ENCODE measurements at places on chromosomes 7 and 10.

DNA sequence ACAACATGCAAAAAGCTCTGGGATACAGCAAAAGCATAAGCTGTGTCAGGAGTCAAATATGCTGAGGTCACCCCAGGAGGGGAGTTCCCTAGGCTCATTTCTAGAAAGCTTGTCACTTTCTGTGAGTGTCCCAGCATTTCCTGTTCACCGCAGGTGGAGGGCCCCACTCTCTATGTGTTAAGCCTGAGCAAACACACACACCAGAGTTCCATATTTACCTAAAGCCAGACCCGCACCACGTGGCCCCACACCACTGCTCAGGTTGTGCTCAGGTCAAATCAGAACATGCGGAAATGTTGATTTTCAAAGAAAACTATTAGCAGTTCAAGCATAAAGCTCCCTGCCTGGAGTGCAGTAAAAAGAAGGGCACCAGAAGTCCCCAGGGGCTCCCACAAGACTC is 259.6 kb upstream of the PPP2R2D start:
- DNase-seq: no peak

DNA sequence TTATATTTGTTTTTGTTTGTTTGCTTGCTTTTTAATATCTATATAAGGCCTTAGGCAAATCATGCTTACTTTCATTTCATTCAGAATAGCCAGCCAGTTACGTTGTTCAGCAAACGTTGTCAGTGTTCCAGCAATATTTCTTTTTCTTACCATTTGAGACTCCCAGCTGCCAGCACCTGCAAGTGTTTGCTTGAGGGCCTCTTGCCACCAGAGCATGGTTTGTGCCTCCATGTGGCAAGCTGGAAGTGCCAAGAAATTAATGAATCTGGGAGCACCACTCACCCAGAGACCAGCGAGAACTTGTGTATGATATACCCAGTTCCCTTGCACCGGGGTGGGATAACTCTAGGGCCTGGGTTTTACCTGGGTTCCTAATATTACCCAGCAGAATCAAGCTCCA is 177.1 kb upstream of the CSTF2T start:
- no peak for DNase-seq

DNA sequence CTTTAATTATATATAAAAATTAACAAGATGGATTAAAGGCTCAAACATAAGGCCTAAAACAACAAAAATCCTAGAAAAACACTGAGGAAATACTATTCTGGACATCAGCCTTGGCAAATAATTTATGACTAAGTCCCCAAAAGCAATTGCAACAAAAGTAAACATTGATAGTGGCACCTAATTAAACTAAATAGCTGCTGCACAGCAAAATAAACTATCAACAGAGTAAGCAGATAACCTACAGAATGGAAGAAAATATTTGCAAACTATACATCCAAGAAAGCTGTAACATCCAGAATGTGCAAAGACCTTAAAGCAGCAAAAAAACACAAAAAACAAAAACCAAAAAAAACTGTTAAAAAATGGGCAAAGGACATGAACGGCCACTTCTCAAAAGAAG is 384.0 kb upstream of the SEMA3D start:
- DNase-seq: no peak

DNA sequence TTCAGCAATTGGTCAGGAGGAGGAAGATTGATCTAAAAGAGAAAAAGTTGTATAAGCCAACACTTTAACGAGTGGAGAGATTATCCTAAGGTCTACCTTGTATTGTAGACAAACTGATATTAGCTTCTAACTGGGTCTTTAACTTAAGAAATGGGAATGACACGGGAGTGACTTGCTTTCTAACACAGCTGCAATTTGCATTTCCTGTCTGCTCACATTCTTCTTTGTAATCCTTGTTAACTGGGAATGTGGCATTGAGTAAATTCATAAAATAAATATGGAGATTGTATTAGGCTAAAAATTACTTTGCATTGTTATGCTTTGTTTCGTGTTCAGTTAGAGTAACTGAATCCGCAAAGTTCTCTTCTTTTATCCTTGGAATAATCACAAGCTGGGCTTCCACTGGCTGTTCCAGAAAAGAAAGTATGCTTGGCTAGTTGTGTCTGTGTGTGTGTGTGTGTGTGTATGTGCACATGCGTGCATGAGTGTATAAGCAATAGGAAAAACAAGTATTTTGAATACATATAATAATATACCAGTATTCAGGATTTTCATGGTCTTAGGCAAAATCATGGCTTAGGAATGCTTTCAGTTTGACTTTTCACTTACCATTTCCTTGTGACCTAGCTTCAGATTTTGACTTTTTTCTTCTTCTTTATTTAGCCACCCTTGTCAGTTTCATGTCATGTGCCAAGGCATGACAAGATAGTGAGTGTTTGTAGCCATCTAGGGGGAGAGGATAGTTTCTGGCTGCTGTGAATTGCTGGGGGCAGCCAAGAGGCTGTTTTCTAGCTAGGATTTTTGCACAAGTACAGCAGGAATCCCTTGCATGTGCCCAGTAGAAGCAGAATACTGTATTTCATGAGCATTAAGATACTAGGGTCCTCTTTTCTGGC is 54.5 kb upstream of the FZD8 start:
- no peak for DNase-seq

- DNase-seq: no peak
Observed at GRCh38 chr10:31058795-31059703, 27.4 kb upstream of the ZNF438 start.

GRCh38 chr7:26112203-26112740 is 39.7 kb upstream of the NFE2L3 start:
- no peak for DNase-seq

DNA sequence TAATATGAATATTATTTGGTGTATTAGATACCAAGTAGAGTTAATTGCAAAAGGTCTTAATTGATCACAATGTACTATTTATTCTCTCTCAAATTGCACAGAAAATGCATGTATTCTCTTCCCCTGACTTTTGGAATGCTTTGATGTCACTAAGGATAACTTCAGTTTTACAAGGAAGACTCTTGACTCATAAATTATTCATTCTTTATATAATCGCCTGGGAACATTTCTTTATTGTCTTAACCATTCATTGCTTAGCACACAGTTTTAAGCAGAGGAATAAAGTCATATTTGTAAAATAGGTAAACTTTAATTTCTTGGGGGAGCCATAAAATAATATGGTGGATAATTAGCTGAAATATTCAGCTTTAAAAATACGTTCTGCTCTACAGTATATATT is 306.0 kb upstream of the TMEM229A start:
- no peak for DNase-seq

GRCh38 chr7:234051-234707 is 41.8 kb downstream of the FAM20C start:
- DNase-seq: no peak

GRCh38 chr10:122163174-122164022 is 107.7 kb upstream of the BTBD16 start:
- DNase-seq: no peak

- DNase-seq: no peak
Observed at GRCh38 chr7:114264023-114264422, 150.6 kb upstream of the FOXP2 start.

DNA sequence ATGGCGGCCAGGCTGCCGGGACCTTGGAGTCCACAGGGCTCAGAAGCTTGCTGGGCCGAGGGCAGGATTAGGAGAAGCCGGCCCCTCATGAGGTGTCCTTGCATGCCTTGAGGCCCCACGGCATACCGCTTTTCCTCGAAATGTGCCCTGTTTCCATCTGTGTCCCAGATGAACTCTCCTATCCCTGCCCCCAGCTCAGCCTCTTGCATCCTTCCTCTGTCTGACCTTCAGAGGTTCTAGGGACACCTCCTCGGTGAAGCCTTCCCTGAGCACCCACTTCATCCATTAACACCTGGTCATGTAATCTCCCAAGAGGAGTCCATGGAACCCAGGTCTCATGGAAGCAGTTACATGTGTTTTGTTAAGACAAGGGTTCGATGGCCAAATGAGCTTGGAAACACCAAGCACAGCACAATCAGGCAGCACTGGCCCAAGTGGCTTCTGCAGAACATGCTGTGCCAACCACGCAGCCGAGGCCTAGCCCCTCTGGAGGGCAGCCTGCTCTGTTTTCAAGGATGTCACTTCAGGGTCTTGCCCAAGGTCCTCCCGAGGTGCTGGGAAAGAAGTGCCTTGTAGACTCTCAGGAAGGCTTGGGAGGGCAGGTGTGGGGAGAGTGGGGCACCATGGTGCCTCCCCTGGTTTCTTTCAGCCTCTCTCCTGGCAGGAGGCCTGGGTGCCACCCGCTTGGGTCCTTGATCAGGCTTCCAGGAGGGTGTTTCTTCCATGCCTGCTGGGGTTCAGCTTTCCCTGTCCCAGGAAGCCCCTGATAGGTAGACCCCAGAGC is 124.3 kb downstream of the NEURL1 start:
- no peak for DNase-seq

- no peak for DNase-seq
Observed at GRCh38 chr7:29278337-29279069, 83.9 kb downstream of the CHN2 start.

DNA sequence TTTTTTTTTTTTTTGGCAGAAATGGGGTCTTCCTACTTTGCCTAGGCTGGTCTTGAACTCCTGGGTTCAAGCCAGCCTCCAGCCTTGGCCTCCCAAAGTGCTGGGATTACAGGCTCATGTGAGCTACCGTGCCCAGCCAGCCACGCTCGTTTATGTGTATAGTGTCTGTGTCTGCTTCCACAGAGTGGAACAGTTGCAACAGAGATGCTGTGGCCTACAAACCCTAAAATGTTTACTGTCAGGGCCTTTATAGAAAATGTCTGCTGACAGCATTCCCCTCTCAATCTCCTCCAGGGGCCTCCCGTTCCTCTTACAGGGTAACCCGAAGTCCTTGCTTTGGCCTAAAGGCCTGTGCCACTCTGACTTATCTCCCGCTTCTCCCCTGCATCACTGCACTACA is 87.6 kb upstream of the LEP start:
- DNase-seq: no peak

GRCh38 chr10:122282253-122282671 is 11.2 kb downstream of the BTBD16 start:
- no peak for DNase-seq

GRCh38 chr7:108086962-108087361 is 43.2 kb downstream of the LAMB4 start:
- no peak for DNase-seq

DNA sequence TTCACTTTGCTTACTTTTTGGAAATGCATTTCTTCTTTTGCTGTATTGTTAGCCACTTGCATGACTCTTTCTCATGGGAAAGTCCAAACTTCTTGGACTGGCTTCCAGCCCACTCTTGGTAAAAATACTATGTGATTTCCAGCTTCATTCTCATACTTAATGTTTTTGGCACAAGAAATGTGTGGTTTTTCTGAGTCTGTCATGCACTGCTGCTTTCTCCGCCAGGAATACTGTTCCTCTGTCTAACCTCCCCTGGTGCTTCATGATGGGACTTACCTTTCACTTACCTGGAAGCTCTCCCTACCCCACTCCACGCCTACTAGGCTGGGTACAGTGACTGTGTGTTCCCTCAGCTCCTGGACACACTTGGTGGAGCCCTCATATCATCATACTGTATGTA is 18.7 kb downstream of the MGAM2 start:
- DNase-seq: no peak

DNA sequence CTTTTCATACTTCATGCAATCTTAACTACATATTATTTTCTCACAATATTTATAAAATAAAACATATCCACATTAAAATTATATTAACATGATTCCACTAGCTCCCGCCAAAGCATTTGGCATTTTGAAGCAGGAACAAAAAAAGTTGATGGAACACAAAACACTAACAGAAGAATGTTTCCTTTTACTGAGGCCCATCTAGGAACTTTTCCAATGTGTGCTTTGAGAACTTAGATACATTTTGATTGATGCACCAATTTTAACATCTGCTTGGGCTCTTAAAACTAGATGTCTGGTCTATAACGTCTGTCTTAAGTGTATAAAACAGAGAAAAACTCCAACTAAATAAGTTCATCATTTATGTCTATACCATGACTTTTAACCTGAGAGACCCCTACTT is 1214.8 kb downstream of the SORCS1 start:
- DNase-seq: no peak

GRCh38 chr10:70348228-70348850 is 34.1 kb downstream of the LRRC20 start:
- DNase-seq: no peak

- DNase-seq: no peak
Observed at GRCh38 chr7:95046494-95047240, 139.3 kb downstream of the PPP1R9A start.

- DNase-seq: no peak
Observed at GRCh38 chr10:80122110-80122710, 10.3 kb upstream of the PLAC9 start.

GRCh38 chr7:47497367-47498096 is 84.4 kb downstream of the TNS3 start:
- DNase-seq: no peak
